Natural killer cell (primary cell): ENCODE measurements at places on chromosomes 1 and 21. TPM values are rescaled to one million over a fixed set of nuclear protein-coding genes. Genes with fewer than 3 reads are reported as not detected.
A peak's percentile ranks its signal among the peaks of the same experiment; 100 is the strongest.

ZNF648 gene
- not detected for total RNA-seq

RNU1-1 gene
- 3,261 TPM for total RNA-seq

PGBD2 gene
- 9.2 TPM for total RNA-seq

DNA sequence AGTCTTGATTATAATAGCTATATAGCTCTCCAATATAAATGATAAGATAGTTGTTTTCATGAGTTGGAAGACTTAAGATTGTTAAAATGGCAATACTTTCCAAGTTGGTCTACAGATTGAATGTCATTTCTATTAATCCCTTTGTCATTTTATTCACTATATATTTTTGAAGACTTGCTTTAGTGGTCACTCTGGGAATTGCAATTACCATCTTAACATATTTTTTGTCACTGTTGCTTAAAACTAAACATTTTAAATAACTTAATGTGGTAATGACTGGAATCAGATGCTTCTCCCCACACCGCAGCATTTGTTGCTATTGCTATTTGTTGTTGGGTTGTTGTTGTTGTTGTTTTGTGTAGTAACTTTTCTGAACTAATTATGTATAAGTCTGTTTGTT is 1592.9 kb downstream of the MRPL39 start:
- no peaks in the 10 kb centered on the region for H3K27me3 ChIP-seq
- DNase-seq: no peak
- H3K27ac ChIP-seq: no peak overlapping the region
- no peak overlapping the region for H3K4me3 ChIP-seq
- H3K4me1 ChIP-seq: no peaks in the 10 kb centered on the region

SEC16B gene
- not detected for total RNA-seq

KCND3 gene
- 0.07 TPM for total RNA-seq

- no peak for DNase-seq
- H3K27me3 ChIP-seq: no peaks in the 10 kb centered on the region
- no peak overlapping the region for H3K4me3 ChIP-seq
- no peaks in the 10 kb centered on the region for H3K36me3 ChIP-seq
- H3K27ac ChIP-seq: no peak overlapping the region
- peaks cover 3% of the 10 kb centered on the region for H3K4me1 ChIP-seq
Observed at GRCh38 chr1:1285611-1286311, 5.5 kb downstream of the SCNN1D start.

TSPAN1 gene
- not detected for total RNA-seq

GRCh38 chr1:3415260-3416090 is 39.0 kb upstream of the ARHGEF16 start:
- DNase-seq: no peak
- H3K4me1 ChIP-seq: no peaks in the 10 kb centered on the region
- H3K27ac ChIP-seq: no peak overlapping the region

DDAH1 gene
- total RNA-seq: not detected

DNA sequence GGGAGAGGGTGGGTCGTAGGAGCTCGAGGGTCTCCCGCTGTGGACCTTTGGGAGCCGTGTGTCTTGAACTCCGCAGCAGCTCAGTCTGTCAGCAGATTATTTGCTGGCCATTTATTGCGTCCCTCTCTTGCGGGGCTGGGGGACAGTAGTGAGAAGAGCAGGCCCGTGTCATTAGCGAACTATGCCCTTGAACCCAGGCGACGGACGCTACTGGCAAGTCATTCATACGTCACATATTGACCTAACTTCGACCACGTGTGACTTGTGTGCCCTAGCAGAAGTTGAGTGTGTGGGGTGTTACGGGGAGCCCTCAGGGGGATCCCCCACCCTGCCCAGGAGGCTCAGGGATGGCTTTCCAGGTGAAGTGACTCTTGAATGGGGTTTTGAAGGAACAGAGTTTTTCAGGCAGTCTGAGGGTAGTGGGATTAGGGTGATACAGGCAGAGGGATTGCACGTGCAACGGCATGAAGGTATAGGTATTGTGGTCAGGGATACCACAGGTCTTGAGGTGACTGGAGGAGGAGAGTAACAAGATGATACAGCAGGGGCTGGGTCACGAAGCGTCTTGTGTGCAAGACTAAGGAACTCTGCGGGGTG is 13.0 kb downstream of the RCC1 start:
- H3K36me3 ChIP-seq: peaks cover 7% of the 10 kb centered on the region
- H3K27me3 ChIP-seq: no peaks in the 10 kb centered on the region
- peak overlapping the region; percentile 46 for H3K4me3 ChIP-seq
- peak overlapping the region; percentile 34 for H3K27ac ChIP-seq
- H3K4me1 ChIP-seq: peaks cover 16% of the 10 kb centered on the region

DNA sequence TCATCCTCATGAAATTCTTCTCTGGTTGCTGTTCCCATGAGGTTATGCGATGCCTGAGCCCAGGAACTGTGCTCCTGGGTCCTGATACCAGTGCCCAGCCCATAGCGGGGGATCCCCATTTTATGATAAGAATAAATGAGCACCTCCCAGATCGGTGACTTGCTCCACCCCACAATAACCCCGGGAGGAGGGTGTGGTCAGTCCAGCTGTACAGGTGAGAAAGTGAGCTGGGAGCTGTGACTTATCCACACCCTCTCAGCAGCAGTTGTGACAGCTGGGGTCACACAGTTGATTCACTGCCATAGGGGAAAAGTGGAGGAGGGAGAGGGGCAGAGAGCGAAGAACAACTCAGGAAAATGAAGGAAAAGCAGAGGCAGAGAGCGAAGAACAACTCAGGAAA is 33.4 kb downstream of the OR2G3 start:
- no peaks in the 10 kb centered on the region for H3K4me1 ChIP-seq
- no peak overlapping the region for H3K27ac ChIP-seq
- H3K36me3 ChIP-seq: no peaks in the 10 kb centered on the region

GRCh38 chr1:227174164-227174563 is 144.1 kb downstream of the CDC42BPA start:
- peaks cover 4% of the 10 kb centered on the region for H3K27me3 ChIP-seq
- no peaks in the 10 kb centered on the region for H3K4me1 ChIP-seq
- no peak overlapping the region for H3K4me3 ChIP-seq
- H3K27ac ChIP-seq: no peak overlapping the region
- no peak for DNase-seq

DYNLT5 gene
- total RNA-seq: 0.35 TPM

WDR26 gene
- 244 TPM for total RNA-seq

DNA sequence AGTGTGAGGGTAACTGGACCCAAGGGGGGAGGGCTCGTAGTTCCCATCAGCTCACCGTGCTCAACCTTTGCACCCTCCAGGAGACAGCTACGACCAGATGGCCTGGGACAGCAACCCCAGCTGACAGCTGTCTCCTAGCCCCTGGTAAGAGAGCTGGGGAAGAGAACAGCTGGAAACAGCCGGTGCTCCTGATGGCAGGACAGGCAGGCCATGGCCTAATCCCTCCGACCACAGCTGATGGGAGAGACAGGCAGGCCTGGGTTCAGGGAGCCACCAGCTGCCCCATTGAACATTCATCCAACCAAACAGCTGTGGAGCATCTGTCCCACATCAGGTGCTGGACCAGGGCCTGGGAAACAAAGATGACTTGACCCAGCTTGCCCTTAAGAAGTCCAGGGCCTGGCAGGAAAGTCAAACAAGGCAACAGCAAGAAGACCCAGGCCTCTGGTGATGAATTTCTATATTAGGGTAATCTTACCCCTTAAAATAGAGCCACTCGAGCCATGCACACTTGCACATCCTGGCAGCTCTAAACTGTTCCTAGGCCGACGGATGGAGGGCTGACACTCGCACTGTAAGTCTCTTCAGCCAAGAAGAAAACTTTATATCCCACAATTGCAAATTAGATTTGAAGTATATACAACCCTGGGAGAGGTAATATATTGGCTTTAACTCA is 12.2 kb downstream of the OLFML2B start:
- H3K4me3 ChIP-seq: no peak overlapping the region
- no peaks in the 10 kb centered on the region for H3K27me3 ChIP-seq
- H3K36me3 ChIP-seq: no peaks in the 10 kb centered on the region
- H3K4me1 ChIP-seq: no peaks in the 10 kb centered on the region
- no peak for DNase-seq
- no peak overlapping the region for H3K27ac ChIP-seq

- no peak overlapping the region for H3K27ac ChIP-seq
- H3K36me3 ChIP-seq: no peaks in the 10 kb centered on the region
- H3K4me1 ChIP-seq: no peaks in the 10 kb centered on the region
- DNase-seq: no peak
- H3K4me3 ChIP-seq: no peak overlapping the region
- H3K27me3 ChIP-seq: no peaks in the 10 kb centered on the region
Observed at GRCh38 chr1:112141301-112141700, 151.8 kb upstream of the KCND3 start.

- DNase-seq: no peak
- no peak overlapping the region for H3K27ac ChIP-seq
- peaks cover 17% of the 10 kb centered on the region for H3K4me1 ChIP-seq
Observed at GRCh38 chr1:41576620-41577019, 92.1 kb upstream of the EDN2 start.
